ENCODE measurements at places on chromosomes 4 and X. TPM values are rescaled to one million over a fixed set of nuclear protein-coding genes. Genes with fewer than 3 reads are reported as not detected.

DNA sequence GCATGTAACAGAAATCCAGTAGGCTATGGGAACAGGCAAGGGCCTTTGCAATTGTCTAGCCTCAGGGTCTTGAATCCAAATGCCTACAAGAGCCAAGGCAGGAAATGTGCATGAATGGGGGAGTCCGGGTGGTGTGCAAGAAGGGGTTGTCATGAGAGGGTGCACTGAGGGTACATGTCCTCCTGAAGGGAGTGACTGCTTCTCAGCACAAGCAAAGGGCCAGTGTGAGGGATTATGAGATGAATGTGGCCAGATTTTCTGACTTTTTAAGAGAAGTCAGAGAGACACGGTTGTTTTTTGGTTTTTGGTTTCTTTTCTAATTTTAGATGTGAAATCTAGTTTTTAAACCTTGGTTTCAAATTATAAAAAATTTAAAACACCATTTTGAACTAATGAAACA is 76.5 kb upstream of the LSM6 start:
- ATAC-seq: peak; percentile 26

DNA sequence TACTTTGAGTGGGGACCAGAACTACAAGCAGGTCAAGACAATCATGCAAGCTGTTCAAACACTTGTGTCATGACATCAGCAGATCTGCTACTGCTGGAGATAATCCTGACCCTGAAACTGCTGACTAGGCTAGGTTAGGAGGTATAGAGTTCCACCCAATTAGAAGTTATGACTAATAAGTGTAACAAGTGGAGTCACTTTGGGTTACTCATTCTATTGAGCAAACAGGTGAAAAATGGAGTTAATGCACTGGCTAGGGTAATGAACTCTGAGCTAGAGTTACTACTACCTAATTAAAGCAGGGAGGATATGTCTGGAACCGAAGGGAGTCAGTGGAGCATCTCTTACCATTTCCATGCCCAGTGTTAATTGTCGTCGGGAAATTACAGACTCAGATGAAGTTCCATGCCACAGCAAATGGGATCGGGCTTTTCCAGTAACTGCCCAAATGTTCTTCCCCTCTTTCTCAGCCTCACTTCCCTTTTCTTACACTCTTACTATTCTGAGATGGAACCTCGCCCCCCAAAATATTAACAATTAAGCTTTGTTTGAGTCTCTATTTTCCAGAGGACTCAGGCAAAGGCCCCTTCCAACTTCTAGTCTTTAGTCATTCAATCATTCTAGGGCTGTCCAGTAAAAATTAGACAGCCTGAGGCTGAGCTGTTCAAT is 19.8 kb upstream of the MANBA start:
- ATAC-seq: peak; percentile 99

GRCh38 chr4:131531087-131531486 is 1618.0 kb upstream of the PCDH10 start:
- ATAC-seq: no peak

GRCh38 chr4:141469392-141469791 is 167.0 kb upstream of the IL15 start:
- no peak for ATAC-seq

GRCh38 chrX:24144528-24144927 is 5.0 kb upstream of the ZFX start:
- ATAC-seq: no peak

- ATAC-seq: no peak
Measured at GRCh38 chrX:153627675-153628111, 19.3 kb upstream of the DUSP9 start.

DNA sequence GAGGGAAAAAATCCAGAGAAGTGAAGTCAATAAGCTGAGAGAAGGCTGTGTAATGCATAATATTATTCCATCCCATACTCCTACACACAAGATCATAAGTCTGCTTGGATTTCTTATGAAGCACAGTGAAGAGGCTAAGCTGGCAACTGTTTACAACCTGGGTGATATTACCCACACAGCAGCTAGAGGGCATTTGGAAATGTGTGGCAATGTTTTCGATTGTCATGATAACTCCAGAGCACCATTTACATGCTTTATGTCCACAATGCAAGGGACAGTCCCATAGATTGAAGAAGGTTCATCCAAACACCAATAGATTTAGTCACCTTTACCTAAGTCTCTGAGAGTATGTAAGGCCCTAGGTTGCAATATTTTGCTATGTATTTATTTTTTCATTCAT is 412.2 kb downstream of the PPP3CA start:
- ATAC-seq: peak; percentile 42

DNA sequence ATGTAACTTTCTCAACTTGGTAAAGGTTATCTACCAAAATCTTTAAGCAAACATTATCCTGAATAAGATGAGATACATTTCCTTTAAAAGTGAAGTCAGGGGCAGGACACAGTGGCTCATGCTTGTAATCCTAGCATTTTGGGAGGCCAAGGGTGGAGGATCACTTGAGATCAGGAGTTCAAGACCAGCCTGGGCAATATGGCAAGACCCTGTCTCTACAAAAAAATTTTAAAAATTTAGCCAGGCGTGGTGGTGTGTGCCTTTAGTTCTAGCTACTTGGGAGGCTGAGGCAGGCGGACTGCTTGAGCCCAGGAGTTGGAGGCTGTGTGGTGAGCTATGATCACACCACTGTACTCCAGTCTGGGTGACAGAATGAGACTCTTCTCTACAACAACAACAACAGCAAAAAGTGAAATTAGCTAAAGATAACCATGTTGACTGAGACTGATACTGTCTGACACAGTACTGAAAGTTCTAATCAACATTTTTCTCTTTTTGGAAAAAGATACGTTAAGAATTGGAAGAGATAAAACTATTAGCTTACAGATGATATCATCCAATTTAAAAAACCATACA is 4.9 kb downstream of the DCAF16 start:
- ATAC-seq: peak; percentile 28

DNA sequence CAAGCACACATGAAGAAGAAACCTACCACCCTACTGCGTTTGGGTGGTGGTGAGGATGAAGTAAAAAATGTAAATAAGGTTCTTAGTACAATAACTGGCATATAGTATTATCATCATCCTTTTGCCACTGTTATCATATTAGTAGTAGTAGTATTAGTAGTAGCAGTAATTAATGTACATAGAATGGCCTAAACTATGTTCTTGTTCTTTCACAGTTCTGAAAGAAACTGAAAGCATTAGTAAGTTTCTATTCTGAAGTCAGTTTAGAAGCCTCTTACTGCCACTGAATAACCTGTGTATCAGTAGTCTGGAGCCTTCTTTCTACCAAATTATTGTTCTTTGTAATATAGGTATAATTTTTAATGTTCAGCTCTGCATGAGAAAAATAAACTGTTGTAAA is 21.0 kb downstream of the COL4A6 start:
- ATAC-seq: no peak

- no peak for ATAC-seq
Measured at GRCh38 chrX:131675596-131676194, 131.8 kb downstream of the OR13H1 start.

- ATAC-seq: no peak
Measured at GRCh38 chr4:6359536-6360308, 90.1 kb downstream of the WFS1 start.

DNA sequence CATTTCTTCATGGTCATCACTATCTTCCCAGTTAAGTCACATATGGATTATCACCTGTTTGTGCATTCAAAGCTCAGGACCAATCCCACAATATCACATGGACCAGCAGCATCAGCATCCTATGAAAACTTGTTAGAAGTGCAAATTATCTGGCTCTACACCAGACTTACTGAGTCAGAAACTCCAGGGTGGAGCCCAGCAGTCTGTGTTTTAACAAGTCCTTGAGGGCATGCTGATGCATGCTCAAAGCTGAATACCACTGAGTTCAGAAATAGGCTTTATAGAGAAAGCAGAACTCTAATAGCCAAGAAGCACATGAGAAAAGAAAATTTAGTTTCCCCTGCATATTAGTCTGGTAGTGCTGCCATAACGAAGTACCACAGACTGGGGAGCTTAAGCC is 62.4 kb upstream of the GABRQ start:
- no peak for ATAC-seq

- peak; percentile 95 for ATAC-seq
Measured at GRCh38 chr4:47891928-47892327, 22.5 kb downstream of the NFXL1 start.

- ATAC-seq: no peak
Measured at GRCh38 chr4:186762361-186762760, 38.7 kb upstream of the FAT1 start.

DNA sequence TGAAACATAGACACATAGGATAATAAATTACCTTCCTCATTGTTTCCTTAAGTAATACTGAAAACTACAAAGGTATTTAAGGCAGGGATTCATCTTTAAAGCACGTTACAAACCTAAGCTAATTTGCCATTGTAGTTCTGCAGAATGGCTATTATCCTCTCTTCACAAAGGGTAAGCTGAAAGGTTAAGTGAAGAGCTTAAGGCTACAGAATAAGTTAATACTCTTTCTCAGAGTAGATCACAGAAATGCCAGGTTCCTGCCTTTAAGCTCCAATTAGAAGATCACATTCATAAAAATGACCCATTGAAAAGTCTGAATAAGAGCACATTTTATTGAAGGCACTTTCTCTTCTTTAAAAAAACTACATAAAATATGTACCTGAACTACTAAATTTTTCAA is 42.1 kb upstream of the PRDM5 start:
- ATAC-seq: no peak

DNA sequence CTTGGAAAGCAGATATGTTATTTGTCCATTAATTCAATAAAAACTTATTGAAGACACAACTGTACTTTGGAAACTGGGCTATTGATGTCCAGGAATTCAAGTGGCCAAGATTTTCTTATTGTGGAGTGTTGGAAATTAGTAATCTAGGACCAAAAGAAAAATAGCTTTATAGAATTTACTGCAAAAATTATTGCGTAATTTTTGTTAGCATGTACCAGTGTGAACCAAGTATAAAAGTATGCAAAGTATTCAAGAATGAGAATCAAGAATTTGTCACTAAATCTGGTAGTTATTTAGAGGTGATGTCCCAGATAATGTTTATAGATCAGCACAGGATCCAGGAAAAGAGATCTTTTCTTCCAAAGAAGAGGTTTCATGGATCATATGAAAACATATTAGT is 468.9 kb upstream of the CTSO start:
- ATAC-seq: no peak

DNA sequence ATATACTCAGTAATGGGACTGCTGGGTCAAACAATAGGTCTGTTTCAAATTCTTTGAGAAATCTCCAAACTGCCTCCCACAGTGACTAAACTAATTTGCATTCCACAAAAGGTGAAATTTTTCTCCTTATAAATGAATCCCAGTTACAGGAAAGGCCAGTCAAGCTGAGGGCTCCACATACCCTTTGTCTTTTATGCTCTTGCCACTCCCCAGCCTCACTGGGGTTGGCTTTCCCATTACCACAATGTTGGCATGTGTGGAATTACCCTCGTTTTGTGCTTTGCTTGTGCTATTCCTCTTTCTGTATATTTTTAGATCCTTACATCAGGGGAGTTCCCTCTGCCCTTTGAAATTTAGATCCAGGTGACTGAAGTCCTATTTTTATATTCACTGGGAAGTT is 220.2 kb upstream of the LCORL start:
- no peak for ATAC-seq

DNA sequence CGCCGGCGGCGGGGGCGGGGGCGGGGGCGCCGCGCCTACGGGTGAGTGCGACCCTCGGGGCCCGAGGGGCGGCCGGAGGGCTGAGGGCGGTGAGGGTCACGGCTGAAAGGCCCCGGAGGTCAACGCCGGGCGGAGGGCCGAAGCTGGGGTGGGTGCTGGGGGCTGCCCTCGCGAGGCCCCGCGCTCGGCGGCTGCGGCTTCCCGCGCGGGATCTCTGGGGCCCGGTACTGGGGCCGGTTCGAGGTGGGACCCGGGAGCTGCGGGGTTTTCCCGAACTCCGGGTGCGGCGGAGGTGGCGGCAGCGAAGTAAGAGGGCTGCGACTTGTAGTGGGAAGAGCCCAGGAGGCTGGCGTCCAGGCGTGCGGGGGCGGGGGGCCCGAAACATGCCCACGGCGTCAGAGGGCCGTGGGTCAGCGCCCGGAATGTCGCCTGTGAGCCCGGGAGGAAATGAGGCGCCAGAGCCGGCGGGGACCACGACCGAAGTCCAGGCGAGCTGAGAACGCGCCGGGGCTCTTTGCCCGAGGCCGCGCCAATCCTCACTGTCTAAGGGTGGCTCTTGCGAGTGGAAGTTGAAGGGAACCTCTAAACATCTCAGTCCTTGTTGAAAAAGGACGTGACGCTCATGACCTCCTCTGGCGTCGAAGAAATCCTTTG is 407 bp downstream of the IL13RA1 start:
- ATAC-seq: no peak

GRCh38 chr4:84327526-84327925 is 171.6 kb downstream of the NKX6-1 start:
- no peak for ATAC-seq

- ATAC-seq: no peak
Measured at GRCh38 chr4:38715050-38715449, 51.1 kb downstream of the KLF3 start.

DNA sequence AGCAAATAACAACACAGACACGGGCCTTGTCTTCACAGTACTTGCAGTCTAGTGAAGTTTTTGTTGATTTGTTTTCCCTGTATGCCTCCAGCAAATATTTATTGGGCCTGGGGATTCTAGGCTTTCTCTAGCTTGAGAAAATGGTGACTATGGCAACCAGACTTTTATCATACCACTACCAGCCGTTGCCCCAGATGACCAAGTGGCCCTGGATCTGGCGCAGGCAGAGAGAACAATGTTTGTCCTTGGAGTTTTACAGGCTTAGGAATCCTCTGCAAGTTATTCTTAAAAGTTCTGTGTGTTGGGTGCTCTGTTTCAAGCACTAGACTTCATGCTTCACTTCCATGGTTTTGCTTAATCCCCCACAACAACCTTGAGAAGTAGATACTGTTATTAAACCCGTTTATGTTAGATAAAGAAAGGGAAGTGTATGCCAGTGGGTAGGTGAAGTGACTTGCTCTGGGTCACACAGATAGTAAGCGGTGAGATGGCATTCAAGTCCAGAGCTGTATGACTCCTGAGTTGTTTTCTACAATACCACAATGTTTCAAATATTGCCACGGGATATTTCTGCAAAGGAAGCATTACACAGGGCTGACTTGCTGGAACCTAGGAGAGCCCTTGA is 94.6 kb downstream of the AKAP4 start:
- ATAC-seq: no peak

The PAGE2 gene
- not detected for total RNA-seq

The UCHL1 gene
- 4.9 TPM for total RNA-seq

The GUCY1A1 gene
- total RNA-seq: not detected

The IL2 gene
- total RNA-seq: 1.6 TPM

The TCEAL2 gene
- total RNA-seq: 0.58 TPM

The ETDA gene
- total RNA-seq: not detected

The MAGEB17 gene
- total RNA-seq: not detected

The PCDH10 gene
- total RNA-seq: not detected

The IL9R gene
- 4.3 TPM for total RNA-seq

The SLC2A9 gene
- 1.8 TPM for total RNA-seq

The TIGD4 gene
- total RNA-seq: not detected

The INTU gene
- total RNA-seq: 0.05 TPM

The DUSP21 gene
- total RNA-seq: not detected

The ARHGAP4 gene
- 147 TPM for total RNA-seq

The KLB gene
- not detected for total RNA-seq

The GLUD2 gene
- total RNA-seq: 0.16 TPM

The GIMD1 gene
- total RNA-seq: not detected

The NUDT10 gene
- total RNA-seq: 0.58 TPM

All from activated T-helper 17 cell treated with anti-CD3 and anti-CD28 coated beads, Interleukin-2, amount 50 U/mL, for 72 hours (primary cell).